Activated CD4-positive, alpha-beta T cell treated with anti-CD3 and anti-CD28 coated beads, Interleukin-10, Interleukin-2, amounts not matched to agents 100 ng/mL and 50 ng/mL, durations not matched to agents 16 hours and 8 hours (primary cell): ENCODE measurements at places on chromosomes 2 and 18.

DNA sequence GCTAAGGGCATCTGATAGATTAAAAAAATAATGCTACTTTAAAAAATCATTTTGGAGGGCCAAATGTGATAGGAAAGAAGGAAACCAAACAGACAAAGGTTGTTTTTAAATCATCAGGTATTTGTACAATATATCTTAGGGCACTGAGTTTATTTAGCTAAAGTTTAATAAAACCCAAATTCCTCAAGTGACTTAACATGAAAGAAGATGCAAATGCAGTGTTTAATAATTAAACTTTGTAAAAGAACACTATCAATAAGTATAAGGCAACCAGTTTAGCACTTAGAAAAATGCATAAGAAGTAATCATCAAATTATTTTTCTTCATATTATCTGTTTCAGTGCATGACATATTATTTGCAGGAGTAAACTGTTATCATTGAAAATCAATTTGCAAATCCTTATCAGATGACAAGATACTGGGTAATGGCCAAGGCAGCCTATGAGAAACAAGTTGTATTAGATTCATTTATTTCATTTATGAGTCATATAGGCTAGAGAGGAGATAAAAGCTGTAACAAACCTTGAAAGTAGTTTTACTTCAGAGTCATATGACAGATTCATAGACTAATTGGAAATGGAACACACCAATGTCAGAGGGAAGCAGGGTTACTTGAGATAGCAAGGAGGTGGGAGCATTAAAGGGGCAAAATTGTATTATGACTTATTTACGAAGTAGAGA, 165.5 kb downstream of the GCA start:
- no peak for DNase-seq

- DNase-seq: no peak
Observed at GRCh38 chr2:122368576-122369243, 613.3 kb downstream of the TSN start.

GRCh38 chr2:218878926-218879761, 1.5 kb upstream of the WNT10A start:
- no peak for DNase-seq

- no peak for DNase-seq
Observed at GRCh38 chr2:157893611-157894010, 17.5 kb upstream of the ACVR1 start.

- DNase-seq: no peak
Observed at GRCh38 chr2:73291461-73292315, 1.7 kb downstream of the EGR4 start.

DNA sequence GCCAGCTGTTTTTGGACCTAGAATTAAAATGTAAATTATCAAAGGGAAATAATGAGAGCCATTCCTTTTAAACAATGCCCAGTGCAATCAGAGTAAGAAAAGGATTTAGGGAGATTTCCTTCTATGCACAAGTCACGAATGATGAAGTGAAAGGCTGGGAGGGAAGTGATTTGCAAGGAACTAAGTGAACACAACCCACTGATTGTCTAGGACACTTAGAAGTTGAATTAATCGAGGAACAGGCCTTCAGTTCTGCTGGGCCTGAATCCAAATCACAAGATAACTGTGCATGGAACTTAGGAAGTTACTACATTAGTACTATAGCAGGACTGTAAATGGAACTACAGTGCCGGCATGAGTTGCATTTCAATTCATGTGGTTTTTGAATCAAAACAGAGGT, 17.7 kb downstream of the MAP2 start:
- DNase-seq: no peak

GRCh38 chr2:150491943-150492342, 4.5 kb upstream of the RND3 start:
- DNase-seq: no peak

DNA sequence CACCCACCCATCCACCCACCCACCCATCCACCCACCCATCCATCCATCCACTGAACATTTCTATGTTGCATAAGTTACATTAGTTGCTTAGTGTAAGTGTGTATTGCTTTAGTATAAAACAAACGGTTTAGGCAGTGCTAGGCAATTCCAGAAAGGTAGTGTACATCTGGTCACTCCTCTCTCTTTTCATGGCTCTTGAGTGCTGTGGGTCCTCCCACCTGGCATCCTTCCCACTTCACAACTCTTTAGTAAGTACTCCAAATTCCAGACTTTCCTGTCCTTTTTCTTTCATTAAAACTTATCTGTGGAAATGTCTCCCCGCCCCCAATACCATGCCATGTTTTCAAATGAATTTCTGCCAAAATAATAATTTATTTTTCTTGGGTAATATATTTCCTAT, 122.5 kb downstream of the PLEKHM3 start:
- no peak for DNase-seq

GRCh38 chr2:235500110-235500760, 6.4 kb downstream of the AGAP1 start:
- DNase-seq: no peak

- peak; percentile 61 for DNase-seq
Observed at GRCh38 chr18:26133652-26134051, at the start of gene PSMA8. PSMA8 (plus strand) TSS chr18:26133869; CDS start chr18:26133966, 97 bp downstream.

DNA sequence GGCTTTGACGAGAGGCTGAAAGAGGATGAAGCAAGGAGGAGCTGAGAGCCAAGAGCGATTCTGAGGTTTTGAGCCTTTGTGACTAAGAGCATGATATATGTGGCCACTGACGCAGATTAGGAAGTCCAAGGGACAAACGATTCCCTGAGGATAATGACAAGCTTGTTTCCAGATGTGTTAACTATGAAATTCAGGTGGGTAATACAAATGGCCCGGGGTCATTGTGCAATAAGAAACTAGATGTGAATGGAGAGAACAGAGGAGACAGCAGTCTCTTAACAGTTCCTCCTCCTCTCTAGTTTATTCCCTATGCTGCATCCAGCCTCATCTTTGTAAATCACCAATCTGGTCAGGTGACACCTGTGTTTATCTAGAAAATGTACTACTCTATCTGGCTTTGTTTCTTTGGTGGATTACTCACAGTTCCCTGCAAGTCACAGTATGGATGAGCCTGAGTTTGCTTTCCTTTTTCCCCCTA, 84.2 kb downstream of the SOCS6 start:
- DNase-seq: no peak

DNA sequence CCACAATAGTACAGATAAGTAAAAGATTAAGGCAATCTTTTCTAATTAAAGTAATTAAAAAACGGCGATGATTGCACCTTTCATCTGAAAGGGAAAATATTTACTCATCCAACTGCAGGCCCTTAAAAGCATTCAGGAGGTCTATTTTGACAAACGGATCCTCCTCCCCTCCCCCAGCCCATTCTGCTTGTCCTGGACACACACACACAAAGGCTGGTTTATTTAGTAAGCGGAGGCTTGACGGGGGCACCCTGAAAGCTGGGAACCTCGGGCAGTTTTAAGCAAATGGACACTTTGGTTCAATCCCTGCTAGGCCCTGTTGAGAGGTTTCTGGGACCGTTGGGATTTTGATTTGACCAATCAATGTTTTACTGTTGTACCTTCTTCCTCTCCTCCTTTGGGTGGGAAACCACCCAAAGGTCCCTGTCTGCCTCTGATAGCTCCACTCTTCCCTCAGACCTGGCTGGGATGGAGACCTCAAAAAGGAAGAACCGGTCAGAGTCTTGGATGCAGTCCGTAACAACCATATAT, 135.8 kb upstream of the HAAO start:
- no peak for DNase-seq

GRCh38 chr2:241772063-241772499, 4.5 kb upstream of the GAL3ST2 start:
- DNase-seq: peak; percentile 61

GRCh38 chr2:212994976-212995375, 156.4 kb downstream of the IKZF2 start:
- no peak for DNase-seq

DNA sequence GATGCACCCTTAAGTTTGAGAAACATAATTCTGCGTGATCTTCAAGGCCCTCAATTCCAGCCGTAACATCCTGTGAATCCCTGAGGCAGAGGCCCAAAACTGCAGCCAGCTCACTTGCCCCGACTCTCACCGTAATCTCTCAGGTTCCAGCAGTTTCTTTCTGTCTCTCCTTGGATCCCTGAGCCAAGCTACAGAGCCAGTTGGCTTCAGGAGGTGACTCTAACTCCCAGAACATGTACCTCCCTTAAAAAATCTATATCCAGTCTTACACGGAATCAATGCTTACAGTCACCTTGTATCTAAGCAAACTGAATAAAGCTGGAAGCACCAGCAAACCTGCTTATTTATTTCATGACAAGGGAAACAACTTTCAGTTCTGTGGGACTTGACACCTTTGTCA, 300.4 kb downstream of the SETBP1 start:
- DNase-seq: no peak

DNA sequence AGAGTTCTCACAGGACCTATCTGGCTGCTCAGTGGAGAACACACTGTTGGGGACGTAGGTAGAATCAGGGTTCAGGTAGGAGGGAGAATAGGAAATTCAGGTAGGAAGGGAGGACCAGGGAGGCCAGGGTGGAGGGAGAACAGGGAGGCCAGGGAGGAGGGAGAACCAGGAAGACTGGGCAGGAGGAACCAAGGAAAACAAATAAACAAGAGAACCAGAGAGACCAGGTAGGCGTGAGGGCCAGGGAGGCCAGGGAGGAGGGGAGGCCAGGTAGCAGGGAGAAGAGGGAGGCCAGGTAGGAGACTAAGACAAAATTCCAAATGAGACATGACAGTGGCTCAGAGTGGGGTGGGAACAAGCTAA, 337.6 kb downstream of the EIPR1 start:
- no peak for DNase-seq

GRCh38 chr2:43634604-43635306, 2.3 kb upstream of the PLEKHH2 start:
- DNase-seq: no peak

GRCh38 chr2:887639-888038, 63.0 kb upstream of the SNTG2 start:
- no peak for DNase-seq

DNA sequence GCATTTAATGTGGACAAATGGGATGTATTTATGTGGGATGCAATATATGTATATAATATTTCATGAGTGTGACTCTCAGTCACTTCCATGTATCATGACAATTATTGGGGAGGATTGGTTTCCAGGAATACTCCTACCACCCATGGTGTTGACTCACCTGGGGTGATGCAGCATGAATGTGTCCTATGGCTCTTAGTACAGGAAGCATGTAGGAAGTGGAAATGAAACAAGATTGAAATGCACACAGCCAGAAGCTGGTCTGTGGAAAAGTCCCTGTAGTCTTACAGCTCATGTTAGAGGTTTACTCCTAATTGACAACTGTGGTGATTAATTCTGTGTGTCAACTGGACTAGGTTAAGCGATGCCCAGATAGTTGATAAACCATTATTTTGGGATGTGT, 89.3 kb upstream of the HAAO start:
- no peak for DNase-seq

DNA sequence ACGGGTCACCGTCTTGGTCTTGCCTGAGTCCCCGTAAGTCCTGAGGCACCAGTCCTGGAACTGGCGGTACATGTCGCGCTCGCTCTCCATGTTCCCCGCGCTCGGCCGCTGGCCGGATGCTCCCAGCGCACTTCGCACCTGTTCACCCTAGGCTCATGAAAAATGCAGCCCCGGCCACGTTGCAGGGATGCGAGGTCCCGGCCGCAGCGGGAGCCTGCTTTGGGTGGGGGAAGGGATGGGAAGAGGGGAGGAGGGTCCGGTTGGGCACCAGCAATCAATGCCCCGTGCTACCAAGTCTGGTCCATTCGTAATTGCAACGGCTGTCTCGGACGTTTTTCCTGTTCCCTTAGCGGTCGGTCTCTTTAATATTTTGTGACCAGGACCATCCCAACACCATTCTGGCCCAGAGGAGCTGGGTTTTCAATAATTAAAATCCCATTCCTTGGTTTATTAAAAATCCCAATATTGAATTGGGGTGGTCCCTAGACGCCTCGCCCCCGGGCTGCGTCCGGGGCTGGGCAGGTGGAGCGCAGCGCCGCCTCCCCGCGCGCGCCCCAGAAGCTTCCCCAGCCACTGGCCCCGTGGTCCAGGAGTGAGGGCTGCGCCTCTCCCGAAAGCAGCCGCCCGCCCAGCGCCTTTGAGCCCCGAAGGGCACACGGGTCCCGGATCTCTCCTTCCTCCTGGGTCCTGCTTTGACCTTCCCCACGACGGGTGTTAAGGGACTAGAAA, 1.4 kb downstream of the NOL4 start:
- no peak for DNase-seq

- DNase-seq: peak; percentile 42
Observed at GRCh38 chr2:207155516-207156444, 10.0 kb downstream of the KLF7 start.

GRCh38 chr2:12305931-12306330, 410.8 kb upstream of the TRIB2 start:
- no peak for DNase-seq

GRCh38 chr2:81658227-81658626, 1353.7 kb upstream of the LRRTM1 start:
- DNase-seq: peak; percentile 53

GRCh38 chr2:85717308-85718008, 23.3 kb downstream of the GNLY start:
- DNase-seq: no peak

GRCh38 chr2:151338115-151338514, 19.3 kb upstream of the TNFAIP6 start:
- no peak for DNase-seq
